ENCODE measurements at places on chromosomes 4 and X. TPM values are rescaled to one million over a fixed set of nuclear protein-coding genes. Genes with fewer than 3 reads are reported as not detected.

DMP1 gene
- not detected for polyA plus RNA-seq

BRS3 gene
- polyA plus RNA-seq = not detected

GRCh38 chr4:69576251-69576877 lies 63.1 kb downstream of the UGT2A2 start:
- H3K36me3 ChIP-seq = no peaks in the 10 kb centered on the region
- DNase-seq = no peak
- no peaks in the 10 kb centered on the region for H3K27me3 ChIP-seq
- H3K4me3 ChIP-seq = no peak overlapping the region

DNA sequence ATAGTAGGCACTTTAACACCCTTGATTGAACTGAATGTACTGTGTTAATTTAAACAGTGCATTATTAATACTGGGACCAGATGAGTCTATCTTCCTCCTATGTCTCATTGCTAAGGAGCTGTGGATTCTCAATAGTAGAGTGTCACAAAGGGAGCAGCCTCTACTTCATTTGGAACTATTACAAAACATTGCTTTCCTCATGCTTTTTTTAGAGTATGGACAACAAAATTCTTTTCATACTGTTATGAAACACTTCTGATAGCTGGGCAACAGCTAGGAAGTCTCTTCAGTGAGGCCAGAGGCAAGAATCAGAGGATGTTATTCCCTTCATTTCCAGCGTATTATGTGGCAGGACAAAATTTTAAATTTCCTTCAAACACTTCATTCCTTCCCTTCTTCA lies 160.8 kb downstream of the FBXO8 start:
- H3K27me3 ChIP-seq = peaks cover 18% of the 10 kb centered on the region
- peaks cover 2% of the 10 kb centered on the region for H3K4me1 ChIP-seq
- no peak overlapping the region for H3K4me3 ChIP-seq
- H3K36me3 ChIP-seq = no peaks in the 10 kb centered on the region

- no peaks in the 10 kb centered on the region for H3K4me1 ChIP-seq
- H3K36me3 ChIP-seq = no peaks in the 10 kb centered on the region
- H3K27me3 ChIP-seq = peaks cover 2% of the 10 kb centered on the region
- no peak overlapping the region for H3K27ac ChIP-seq
- no peak overlapping the region for H3K4me3 ChIP-seq
- no peak for DNase-seq
Observed at GRCh38 chr4:110354460-110354859, 121.5 kb upstream of the ENPEP start.

Data from immature natural killer cell (primary cell).